ENCODE measurements at places on chromosomes 2 and 18.
A peak's percentile ranks its signal among the peaks of the same experiment; 100 is the strongest.

DNA sequence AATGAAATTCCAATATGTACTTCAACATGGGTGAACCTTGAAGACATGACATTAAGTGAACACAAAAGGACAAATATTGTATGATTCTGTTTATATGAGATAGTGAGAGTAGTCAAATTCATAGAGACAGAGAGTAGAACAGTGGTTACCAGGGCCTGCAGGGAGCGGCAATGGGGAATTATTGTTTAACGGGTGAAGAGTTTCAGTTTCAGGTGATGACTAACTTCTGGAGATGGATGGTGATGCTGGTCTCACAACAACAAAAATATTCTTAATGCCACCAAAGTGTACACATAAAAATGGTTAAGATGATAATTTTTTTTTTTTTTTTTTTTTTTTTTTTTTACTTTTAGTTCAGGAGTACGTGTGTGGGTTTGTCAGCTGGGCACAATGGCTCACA, 109.4 kb upstream of the TMEM200C start:
- DNase-seq, result no peak

DNA sequence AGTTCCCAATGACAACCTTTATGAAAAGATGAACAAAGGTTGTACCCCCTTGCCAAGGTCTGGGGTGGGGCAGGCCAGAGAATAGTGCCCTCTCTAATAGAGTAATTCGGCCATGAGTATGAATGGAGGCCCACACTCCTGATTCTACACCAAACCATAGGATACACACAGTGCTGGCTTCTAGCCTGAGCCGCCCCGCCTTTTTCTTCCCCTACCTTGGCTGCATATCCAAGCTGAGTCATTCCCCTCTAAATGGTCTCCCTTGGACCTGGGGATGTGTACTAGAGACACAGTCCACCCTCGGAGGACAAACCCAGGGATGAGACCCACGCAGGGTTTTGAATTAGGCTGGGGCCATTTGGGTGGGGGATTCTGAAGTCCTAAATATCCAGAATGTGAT, 107.2 kb upstream of the CAPN13 start:
- no peak for DNase-seq

- DNase-seq, result no peak
Measured at GRCh38 chr2:83113953-83114352, 1345.1 kb downstream of the SUCLG1 start.

GRCh38 chr2:238098901-238099713, 1.0 kb upstream of the ESPNL start:
- no peak for DNase-seq

DNA sequence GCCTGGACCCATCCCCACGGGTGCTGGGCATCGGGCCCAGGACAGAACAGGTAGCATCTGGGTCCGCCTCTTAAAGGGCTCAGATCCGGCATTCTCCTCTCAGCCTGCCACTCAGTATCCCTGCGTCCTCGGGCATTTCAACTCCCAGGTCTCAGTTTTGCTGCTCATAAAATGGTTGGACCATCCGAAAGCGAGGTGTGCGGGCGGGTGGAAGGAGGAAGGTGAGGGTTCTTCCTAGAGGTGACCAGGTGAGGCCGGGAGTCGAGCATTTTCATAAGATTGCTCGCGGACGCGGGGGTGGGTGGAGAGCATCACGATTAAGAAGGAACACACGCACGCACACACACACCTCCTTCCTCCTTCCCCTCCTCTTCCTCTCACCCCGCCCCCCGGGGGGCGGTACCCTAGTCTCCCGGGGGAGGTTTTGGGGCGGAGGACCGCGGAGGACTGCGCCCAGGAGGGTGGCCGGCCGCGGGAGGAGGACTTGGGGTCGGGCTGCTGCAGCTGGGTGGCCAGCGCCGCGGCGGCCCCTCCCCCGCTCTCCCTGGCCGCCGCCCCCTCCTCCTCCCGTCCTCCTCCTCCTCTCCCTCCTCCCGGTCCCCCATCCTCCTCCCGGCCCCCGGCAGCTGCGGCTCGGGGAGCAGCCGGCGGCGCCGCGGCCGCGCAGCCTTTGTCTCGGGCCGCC, 97.9 kb upstream of the GPR45 start:
- DNase-seq, result peak; percentile 54

GRCh38 chr2:126659562-126660467, 3.9 kb downstream of the GYPC start:
- DNase-seq, result no peak

DNA sequence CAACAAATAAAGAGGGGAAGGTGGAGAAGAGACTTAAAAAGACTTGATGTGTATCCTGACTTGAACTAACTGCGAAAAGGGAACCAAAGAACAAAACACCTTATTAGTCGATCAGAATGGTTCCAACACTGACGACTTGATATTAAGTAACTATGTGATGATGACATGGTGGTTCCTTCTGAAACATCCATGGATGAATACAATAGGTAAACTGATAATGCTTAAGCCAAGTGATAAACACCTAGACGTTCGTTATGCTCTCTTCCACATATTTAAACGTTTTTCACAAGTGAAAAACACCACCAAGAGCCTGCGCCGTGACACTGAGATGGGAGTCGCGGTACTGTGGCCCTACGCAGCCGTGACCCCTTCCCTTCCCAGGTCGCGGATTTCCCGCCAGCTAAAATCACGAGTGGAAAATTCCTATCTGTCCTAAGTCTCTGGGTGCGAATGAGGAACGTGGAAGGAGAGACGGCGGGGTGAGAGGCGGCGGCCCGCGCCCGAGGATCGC, 797 bp downstream of the TTC32 start:
- no peak for DNase-seq

DNA sequence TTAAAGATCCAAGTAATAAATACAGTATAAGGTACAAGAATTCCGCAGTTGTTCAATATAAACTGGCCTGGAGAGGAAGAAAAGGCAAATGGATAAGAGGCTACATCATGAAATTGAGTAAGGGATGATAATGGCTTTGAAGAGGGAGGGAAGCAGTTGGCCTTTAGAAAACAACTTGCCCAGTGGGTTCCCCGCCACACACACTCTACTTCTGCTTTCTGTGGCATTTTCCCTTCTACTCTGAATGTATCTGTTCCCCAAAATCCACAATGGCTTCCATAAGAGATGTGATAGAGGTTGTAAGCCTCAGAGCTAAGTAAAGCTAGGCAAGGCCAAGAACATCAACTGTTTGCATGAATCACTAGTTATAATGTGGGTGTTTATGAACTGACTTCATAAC, 221.3 kb downstream of the MBD2 start:
- no peak for DNase-seq

- no peak for DNase-seq
Measured at GRCh38 chr2:222311978-222312738, 13.4 kb upstream of the PAX3 start.

GRCh38 chr2:148067801-148068200, 46.9 kb downstream of the MBD5 start:
- no peak for DNase-seq

GRCh38 chr18:41227993-41228392, 727.0 kb upstream of the PIK3C3 start:
- DNase-seq, result no peak

- DNase-seq, result no peak
Measured at GRCh38 chr2:216590780-216591179, 42.4 kb upstream of the IGFBP2 start.

GRCh38 chr2:152200565-152201465, 25.3 kb upstream of the STAM2 start:
- DNase-seq, result peak; percentile 31

- no peak for DNase-seq
Measured at GRCh38 chr2:82120115-82120514, 1815.6 kb upstream of the LRRTM1 start.

DNA sequence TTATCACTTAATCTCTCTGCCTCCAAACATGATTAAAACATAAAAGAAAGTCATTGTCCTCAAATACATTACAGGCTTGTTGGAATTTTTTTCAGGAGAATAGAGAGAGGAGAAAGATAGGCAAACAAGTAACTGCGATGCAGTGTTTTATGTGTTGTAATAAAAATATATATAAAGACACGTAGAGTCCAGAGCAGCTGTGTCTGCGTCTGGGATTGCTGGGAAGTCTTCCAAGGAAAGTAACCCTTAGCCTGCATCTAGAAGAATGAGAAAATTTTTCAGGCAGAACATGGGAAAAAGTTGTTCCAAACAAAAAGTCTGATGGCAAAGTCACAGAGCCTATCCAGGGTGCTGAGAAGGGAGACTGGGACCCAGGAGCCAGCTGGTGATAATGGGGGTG, 91.8 kb upstream of the ST6GAL2 start:
- no peak for DNase-seq

- DNase-seq, result no peak
Measured at GRCh38 chr18:62506495-62507143, 16.2 kb upstream of the ZCCHC2 start.

DNA sequence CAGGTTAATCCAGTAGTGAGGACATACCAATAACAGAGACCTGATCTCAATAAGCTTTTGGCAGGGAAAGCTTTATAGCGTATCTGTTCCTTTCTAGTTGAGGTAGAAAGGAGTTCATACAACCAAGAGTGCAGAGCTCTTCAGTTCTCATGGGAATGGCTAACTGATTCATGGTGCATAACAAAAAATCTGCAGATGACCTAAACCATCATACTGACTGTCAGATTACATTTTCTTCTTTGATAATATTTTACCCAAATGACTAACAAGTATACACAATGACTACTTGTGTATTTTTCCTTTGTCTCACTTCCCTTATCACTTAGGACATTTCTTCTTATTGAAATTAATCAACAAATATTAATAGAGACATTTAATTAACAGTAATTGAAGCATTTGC, 140.0 kb upstream of the SERTAD2 start:
- DNase-seq, result no peak

DNA sequence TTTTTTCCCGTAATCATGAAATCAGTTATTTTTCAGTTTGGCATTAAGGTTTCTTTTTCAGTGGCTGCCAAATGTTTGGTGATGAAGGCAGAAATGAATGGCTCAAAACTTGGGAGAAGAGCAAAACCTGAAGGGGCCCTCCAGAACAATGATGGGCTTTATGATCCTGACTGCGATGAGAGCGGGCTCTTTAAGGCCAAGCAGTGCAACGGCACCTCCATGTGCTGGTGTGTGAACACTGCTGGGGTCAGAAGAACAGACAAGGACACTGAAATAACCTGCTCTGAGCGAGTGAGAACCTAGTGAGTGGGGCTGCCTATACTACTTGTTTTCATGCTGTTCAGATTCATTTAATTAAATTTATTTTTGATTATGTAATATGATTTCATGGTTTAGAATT, 29.2 kb upstream of the MSH2 start:
- DNase-seq, result no peak

GRCh38 chr2:16119741-16120140, 179.4 kb downstream of the MYCN start:
- DNase-seq, result no peak

GRCh38 chr2:95010126-95010525, 15.4 kb upstream of the MAL start:
- DNase-seq, result no peak

- no peak for DNase-seq
Measured at GRCh38 chr2:71720283-71720560, 266.9 kb downstream of the DYSF start.

- DNase-seq, result no peak
Measured at GRCh38 chr2:142875010-142875409, 2.5 kb upstream of the KYNU start.

DNA sequence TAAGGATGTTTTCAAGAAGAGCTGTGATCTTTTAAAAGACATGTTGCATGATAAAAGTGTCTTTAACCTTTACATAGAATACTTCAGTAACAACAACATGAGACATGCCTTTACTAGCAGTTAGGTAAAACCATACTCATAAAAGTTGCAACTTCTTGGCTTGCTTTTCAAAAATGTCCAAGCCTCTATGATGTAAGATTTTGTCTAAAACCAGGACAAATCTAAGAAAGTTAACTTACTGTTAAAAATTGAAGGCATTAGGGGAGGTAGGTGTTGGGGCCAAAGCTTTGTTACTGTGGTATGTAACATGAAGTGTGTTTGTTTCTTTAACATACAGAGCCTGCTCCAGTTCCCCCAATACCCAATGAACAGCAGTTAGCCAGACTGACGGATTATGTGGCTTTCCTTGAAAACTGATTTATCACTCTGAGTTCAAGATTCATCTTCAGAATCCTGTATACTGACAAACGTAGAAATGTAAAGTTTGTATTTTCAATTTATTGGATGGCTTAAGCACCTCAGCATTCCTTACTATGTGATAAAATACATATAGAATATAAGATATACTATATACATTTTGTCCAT, 11.7 kb downstream of the COPS8 start:
- DNase-seq, result no peak

GRCh38 chr2:144477957-144478311, 42.0 kb downstream of the ZEB2 start:
- DNase-seq, result no peak

- no peak for DNase-seq
Measured at GRCh38 chr2:18896125-18896764, 306.9 kb upstream of the NT5C1B start.

DNA sequence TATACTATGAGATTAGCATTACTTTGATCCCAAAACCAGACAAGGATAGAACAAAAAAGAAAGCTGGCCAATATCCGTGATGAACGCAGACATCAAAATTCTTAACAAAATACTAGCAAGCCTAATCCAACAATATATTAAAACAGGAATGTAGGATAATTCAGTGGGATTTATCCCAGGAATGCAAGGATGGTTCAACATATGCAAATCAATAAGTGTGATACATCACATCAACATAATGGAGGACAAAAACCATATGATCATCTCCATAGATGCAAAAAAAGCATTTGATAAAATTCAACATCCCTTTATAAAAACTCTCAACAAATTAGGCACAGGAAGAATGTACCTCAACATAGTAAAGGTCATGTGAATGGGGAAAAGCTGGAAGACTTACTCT, 158.5 kb downstream of the KCNE4 start:
- DNase-seq, result no peak

GRCh38 chr2:129422028-129422427, 557.4 kb upstream of the RAB6C start:
- DNase-seq, result no peak

- no peak for DNase-seq
Measured at GRCh38 chr2:112880091-112880531, 30.9 kb upstream of the IL37 start.

DNA sequence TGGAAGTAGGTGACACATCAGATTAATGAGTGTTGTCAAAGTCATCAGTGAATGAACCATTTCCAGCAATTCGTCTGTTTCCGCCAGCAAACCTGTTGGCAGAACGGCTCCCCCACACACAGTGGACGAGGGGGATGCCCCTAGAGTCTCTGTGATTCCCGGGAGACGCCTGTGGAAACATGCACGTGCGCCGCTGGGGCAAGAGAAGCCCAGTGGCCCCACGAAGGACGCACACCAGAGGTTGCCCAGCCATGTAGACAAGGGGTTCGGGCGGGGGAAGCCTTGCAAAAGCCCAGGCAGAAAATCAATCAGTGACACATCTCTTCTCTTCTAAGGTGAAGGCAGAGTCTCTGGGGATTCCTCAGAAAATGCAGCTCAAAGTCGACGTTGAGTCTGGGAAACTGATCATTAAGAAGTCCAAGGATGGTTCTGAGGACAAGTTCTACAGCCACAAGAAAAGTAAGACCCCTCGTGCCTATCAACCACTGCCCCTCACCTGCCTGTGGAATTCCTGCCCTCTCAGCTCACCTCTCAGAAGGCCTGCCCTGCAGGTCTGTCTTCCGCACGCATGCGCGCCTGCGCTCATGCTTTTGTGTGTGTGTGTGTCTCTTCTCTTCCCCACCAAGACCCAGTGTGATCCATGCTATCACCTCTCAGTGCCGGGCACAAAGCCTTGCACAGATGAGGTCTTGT, 87.1 kb downstream of the INPP5D start:
- no peak for DNase-seq

Measured in stimulated activated naive CD8-positive, alpha-beta T cell treated with anti-CD3 and anti-CD28 coated beads, Interleukin-15, Interleukin-2, amounts not matched to agents 100 U/mL and 50 U/mL, for 24 hours (primary cell).